Occipital lobe (tissue), 3 donors: ENCODE measurements at places on chromosomes 11 and 22. TPM values are rescaled to one million over a fixed set of nuclear protein-coding genes. Genes with fewer than 3 reads are reported as not detected.

DNA sequence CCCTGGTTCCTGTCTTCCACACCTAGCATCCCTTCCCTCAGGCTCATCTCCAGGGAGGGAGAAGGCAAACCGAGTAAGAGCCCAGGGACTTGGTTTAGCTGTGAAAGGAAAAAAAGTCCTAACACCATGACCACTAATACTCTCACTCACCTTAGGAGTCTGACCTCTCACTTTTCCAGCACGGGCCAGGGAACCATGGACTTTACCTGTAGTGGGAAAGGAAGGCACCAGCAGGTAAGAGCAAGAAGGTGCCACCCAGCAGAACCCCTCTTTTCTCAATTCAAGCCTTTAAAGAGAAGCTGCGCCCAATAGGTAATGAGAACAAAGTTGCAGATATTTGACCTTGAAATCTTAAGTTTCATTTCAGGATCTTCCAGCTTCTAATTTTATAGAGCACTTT, 1.1 kb downstream of the FAU start:
- DNase-seq, result no peak

- DNase-seq, result no peak
Observed at GRCh38 chr22:49753276-49753890, 74.3 kb downstream of the BRD1 start.

Gene KCNJ11
- 11.4 TPM for total RNA-seq

Gene HTATIP2
- 6.1 TPM for total RNA-seq

GRCh38 chr11:65854161-65854592, 3.8 kb downstream of the CFL1 start:
- DNase-seq, result no peak

DNA sequence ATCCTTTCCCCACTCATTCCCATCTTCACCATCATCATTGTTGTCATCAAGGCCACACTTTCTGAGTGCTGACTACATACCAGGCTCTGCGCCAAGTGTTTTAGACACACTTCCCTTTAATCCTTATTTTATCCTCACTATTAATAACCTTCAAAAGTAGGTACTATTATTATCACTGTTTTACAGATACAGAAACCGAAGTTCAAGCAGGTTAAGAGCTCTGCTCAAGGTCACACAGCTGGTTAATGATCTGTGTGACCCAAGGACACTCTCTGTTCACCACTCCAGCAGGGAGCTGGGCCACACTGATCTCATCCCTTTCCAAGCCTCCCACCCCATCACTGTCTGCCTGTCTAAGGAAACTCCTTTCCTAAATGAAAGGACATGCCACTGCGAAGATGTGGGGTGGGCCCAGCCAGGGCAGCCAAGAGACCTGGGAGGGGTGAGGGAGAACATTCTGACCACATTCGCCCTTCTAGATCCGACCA, 17.2 kb upstream of the TSKU start:
- no peak for DNase-seq

GRCh38 chr11:71342951-71343827, 90.8 kb upstream of the SHANK2 start:
- DNase-seq, result no peak

Gene TMPRSS5
- 3.0 TPM for total RNA-seq

- no peak for DNase-seq
Observed at GRCh38 chr11:21056644-21057043, 387.3 kb downstream of the NELL1 start.

Gene TRIM22
- total RNA-seq, result 11.2 TPM
